GM06990 (cell line): ENCODE measurements at places on chromosomes 5 and 9.

- no peak for DNase-seq
Measured at GRCh38 chr5:98556712-98557111, 216.8 kb upstream of the RGMB start.

GRCh38 chr9:35079041-35079425 lies 709 bp downstream of the FANCG start:
- DNase-seq: no peak

DNA sequence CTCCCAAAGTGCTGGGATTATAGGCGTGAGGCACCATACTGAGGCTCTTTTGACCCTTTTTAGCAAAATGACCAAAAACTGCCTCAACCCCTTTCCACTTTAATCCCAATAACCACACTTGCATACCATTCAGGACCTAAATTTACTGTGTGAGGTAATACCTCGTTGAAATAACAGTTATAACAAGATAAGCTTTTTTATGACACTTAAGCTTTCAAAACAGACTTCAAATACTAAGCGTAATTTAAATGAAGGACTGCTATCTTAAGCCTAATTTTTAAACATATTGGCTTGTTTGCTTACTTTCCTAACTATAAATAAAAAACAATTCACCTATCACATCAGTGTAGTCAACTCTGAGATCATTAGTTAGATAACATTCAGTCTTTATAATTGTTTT lies 37.8 kb downstream of the PWWP2A start:
- no peak for DNase-seq

GRCh38 chr5:138282920-138283742 lies 8.7 kb upstream of the GFRA3 start:
- DNase-seq: no peak

DNA sequence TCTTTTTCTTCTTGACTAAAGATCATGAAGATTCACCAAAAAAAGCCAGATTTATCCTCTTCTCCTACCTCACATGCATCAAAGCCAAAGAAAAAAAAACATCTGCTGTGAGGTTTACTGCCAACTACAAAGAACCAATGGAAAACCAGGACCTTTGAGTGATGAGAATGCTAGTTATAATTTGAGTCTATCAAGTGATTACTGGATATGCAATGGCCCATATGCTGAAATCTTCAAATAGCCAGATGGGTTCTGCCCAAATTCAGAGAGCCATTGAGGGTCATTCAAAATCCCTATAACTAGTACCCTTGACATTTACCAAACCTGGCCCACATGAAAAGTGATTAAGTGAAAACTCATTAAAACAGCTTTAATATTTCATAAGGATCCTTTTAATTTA lies 78.4 kb upstream of the ACO1 start:
- no peak for DNase-seq
